ENCODE measurements at places on chromosomes 12 and 14. TPM values are rescaled to one million over a fixed set of nuclear protein-coding genes. Genes with fewer than 3 reads are reported as not detected.

Gene MIP
- total RNA-seq = not detected

Gene CAND1
- 223 TPM for total RNA-seq

Gene PSMA3
- total RNA-seq = 512 TPM

Gene CLEC9A
- total RNA-seq = not detected

Gene C12orf50
- total RNA-seq = not detected

Gene SDS
- 0.18 TPM for total RNA-seq

Gene PRR13
- total RNA-seq = 284 TPM

Gene TPH2
- not detected for total RNA-seq

Gene SAMD15
- total RNA-seq = 0.90 TPM

Gene TUNAR
- total RNA-seq = not detected

Gene CD163
- total RNA-seq = 0.81 TPM

Gene ZNF10
- 2.4 TPM for total RNA-seq

Gene GARIN6
- total RNA-seq = not detected

Gene PLEKHG7
- total RNA-seq = not detected

Gene ITGA5
- 12.4 TPM for total RNA-seq

Gene KCNK13
- total RNA-seq = not detected

Gene PAPLN
- 0.18 TPM for total RNA-seq

Gene ASCL1
- total RNA-seq = not detected

Gene CORO1C
- 41.3 TPM for total RNA-seq

Gene KITLG
- total RNA-seq = 0.38 TPM

Gene RIPK3
- 5.9 TPM for total RNA-seq

Gene KRT78
- total RNA-seq = not detected

Gene BAG5
- total RNA-seq = 35.6 TPM

Gene GALC
- total RNA-seq = 5.7 TPM

Gene THAP2
- total RNA-seq = 10.1 TPM
